ENCODE measurements at places on chromosomes 3 and 15.

DNA sequence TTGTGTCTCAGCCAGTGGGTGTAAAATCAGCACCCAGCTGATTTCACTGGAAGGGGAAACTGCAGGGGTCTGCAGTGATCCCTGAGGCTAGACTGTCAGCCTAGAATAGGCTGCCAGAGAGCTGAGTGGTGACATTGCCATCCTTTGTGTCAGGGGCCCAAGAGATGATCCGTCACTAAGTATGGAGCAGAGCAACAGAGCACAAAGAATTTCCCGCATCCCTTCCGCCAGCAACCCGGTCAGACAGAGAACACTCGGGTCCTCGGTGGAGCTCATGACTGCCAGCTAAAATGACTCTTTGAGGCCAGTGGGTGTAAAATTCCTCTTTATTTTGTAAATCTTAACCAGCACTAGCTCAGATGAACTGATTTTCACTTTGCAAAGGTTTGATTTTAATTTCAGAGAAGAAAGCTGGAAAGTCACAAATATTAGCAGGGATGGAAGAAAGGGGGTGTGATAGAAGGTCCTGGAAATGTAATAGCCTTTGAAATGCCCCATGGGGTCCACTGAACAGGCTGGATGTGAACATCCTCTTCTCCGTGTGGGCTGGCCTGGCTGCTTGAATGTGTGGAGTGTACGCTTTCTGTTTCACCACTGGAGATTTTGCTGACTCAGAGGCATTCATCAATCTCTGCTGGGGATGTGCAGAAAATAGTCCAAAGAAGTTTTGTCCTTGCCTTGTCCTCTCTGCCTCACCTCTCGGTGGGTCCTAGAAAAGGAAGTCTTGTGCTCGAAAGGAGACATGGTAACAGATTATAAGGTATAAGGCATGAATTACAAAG lies 138.8 kb downstream of the SV2B start:
- DNase-seq: no peak

DNA sequence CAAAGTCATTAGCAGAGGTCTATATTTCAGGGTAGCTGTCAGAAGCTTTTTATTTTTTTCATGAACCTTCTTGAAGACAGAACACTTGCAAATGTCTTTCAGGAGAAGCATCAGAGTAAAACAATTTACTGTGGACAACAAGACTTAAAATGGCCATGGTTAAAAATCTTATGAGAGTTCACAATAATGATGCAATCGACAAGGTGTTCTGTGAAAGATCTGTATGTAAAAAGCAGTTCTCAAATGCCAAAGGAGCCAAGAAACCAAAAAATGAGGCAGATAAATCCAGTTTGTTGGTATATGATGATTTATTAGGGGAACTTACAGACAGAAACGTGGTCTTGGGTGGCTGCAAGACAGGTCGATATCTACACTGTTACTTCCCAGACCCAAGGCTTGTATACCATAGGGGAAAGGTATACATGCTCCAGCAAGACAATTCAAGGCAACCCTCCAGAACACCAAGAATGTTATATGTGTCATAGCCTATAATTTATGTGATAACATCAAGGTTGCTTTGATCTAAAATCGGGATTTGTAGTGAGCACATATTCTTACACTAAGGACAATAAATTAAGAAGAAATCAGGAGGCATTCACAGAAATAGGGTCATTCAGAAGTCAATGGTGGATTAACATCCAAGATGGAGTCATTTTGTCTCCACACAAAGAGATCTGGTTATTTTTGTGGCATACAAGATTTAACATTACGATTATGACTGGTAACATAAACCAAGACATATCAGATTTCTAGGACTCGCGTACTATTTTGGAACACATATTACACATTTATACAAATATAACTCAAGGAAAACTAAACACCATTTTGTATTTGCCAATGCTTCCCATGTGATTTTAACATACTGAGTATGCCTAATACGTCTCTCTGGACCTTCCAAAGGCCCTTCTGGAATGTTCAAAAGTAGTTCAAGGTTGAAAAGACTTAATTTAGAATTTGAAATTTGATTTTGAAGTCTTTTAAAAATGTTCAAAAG lies 316.4 kb downstream of the THSD4 start:
- DNase-seq: no peak

- DNase-seq: no peak
Measured at GRCh38 chr15:60865507-60865906, 363.6 kb downstream of the RORA start.

DNA sequence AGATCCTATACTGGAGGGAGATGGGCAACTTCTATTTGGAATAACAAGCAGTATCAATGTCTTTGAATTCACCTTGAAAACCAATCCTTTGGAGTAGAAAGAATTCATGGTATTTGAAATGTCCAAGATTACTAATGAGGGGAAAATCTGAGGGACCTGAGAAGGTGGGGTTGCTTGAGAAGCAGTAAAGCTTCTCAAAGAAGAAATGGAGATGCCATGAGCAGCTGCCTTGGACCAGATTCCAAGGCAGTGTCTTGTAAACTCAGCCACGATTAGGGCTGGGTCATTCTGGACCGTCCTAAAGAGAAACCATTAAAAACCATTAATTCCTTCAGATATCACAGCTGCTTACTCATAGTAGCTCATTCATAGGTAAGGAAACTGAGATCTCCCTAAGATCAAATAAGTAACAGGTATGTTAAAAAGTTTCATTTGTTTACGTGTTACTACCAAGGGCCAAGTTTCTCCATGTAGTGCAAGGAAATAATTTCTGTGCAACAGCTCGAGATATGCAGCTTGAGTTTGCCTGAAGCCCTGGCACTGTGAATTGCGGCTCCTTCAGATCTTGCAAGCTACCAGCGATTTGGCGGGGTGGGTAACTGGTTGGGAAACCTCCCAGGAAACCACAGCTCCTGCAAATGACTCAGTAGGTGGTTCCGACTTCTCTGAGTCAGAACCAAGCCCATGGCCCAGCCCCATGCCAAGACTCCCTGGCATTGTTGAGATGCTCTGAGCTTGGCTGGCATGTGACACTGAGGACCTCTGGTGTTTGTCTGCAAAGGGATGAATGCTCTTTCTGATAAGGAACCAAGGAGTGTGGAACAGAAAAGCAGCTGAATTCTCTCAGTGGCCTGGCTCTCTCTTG lies 296.8 kb downstream of the RORA start:
- no peak for DNase-seq

DNA sequence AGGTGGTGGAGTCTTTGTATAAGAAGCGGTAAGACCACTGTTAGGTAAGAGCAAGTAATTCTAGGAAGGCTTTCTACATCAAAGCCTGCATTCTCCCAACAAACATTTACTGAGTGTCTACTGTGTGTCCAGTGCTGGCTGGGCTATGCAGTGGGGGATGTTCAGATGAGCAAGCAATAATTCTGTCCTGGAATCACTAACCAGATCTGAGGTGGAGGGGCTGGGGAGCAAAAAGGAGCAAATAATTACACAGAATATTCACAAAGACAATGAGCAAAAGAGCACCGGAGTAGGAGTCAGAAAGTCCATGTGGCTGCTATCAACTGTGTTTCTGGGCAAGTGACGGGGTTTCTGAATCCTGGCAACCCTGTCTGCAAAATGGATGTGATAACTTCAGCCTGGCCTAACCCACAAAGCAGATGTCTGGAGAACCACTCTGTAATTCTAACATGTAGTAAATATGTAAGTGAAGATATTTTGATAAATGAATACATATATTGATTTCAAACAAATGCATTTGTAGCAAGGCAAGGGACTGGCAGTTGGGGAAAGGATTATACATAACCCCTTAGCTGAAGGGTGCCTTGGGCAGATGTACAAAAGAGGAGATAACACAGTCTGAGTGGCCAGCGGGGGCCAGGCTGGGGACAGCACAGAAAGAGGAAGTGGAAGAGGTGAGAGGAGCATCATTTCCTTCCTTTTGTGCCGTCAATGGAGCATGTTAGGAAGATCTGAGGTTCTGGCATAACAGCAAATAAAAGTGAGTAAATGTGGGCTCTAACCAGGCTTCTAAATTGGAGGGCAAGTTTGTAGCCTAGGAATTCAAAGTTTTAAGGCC lies 28.8 kb downstream of the CYP8B1 start:
- DNase-seq: no peak

- DNase-seq: no peak
Measured at GRCh38 chr3:142946861-142947260, 16.6 kb downstream of the PAQR9 start.
